Stimulated activated CD4-positive, alpha-beta T cell treated with anti-CD3 and anti-CD28 coated beads, Interleukin-15, amount 100 ng/mL, for 1 hour (primary cell): ENCODE measurements at places on chromosomes 11 and 22.

DNA sequence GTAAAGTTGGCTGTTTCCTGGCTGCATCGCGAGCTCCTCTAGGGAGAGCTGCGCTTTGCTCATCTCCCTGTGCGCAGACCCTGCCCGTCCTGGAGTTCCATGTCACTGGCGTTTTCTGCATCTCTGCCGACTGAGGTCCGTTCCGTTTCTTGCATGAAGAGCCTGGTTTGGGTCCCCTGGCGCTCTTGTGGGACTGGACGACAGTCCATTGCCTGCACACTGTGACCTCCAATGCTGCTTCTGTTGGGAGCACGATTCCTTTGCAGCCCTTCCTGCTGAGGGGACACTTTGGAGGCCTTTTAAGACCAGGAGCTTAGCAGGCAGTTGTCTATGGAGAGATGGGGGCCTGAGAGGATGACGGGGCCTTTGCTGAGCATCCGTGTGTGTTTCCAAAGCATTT lies 90.3 kb downstream of the TBC1D22A start:
- no peak for DNase-seq

DNA sequence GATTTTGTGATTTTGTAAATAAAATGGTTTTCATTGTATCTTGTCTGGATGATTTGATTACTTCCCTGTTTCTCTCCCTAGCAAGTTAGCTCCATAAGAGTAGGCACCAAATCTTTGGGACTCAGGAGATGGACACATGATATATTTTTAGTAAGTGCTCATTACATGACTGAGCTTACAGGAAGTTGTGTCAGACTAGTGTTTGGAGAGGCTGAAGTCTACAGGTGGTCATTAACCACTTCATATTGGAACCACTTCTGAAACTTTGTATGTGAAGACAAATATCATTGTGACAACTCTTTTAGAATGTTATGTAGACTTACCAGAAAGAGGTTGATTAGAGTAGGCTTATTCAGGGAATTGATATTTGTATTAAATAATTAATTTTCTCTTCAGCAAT lies 19.1 kb downstream of the ARHGAP42 start:
- no peak for DNase-seq

DNA sequence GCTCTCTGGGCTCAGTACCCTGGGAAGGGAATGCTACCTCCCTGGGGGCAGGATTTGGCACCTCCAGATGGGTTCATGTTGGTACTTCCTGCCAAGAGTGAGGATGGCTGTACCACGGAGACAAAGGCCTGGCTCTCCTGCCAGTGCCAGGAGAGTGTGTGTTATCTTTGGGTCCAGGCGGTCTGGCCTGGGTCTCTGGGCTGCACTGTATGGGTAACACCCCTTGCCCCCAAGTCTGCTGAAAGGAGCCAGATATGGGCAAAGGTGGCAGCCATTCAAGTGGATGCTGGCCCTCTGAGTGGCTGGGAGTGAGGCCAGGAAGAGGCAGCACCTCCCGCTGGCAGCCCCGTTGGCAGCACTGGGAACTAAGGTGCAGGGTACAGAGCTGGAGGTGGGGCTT lies 91.5 kb downstream of the NECTIN1 start:
- DNase-seq, result no peak

DNA sequence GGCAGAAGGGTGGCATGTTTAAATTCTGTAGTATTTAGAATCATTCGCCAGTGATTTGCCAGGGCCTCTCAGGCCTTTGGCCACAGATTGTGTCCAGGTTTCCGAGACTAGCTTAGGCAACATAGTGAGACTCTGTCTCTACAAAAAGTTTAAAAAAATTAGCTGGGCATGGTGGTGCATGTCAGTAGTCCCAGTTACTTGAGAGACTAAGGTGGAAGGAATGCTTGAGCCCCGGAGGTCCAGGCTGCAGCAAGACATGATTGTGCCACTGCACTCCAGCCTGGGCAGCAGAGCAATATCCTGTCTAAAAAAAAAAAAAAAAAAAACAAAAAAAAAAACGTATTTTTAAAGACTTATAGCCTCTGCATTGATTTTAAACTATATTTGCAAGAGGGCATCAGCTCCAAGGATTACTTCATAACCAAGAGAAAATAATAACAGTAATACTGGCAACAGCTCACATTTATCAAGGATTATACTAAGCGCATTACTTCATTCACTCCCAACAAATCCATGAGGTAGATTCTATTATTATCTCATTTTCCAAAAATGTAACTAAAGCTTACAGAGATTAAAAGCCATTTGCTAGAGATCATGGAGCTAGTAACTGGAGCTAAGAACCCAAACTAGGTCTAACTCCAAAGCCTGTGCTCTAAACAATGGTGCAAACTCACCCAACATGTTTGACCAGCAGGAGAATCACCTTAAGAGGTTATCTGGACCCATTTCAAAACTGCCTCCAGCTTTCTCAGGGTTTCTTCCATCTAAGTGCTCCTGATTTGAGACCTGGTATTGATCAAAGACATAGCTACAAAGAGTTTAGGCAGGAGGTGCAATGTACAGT lies 32.6 kb upstream of the SLC6A5 start:
- no peak for DNase-seq

GRCh38 chr11:68838572-68838964 lies 3.1 kb downstream of the CPT1A start:
- no peak for DNase-seq

DNA sequence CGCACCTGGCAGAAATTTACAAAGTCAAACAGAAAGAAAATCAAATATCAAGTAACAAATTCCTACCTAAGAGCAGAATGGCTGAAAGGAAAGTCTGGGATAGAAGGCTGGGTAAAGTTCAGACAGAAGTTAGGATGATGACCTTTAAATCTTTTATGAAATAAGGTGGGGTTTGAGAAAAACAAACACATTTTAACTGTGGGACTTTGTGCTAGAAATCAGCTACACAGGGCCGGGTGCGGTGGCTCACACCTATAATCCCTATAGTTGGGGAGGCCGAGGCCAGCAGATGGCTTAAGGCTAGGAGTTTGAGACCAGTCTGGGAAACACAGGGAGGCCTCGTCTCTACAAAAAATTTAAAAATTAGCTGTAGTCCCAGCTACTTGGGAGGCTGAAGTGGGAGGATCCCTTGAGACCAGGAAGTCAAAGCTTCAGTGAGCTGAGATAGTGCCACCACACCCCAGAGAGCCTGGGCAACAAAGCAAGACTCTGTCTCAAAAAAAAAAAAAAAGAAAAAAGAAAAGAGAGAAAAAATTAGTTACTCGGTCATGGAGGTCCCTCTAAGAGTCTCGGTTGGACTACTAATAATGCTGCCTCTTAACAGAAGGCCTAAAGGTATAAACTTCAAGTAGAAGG lies 119.7 kb upstream of the BID start:
- no peak for DNase-seq

- DNase-seq, result no peak
Measured at GRCh38 chr11:93564895-93565294, 21.7 kb upstream of the SMCO4 start.

GRCh38 chr22:41787331-41787730 lies 13.1 kb upstream of the CCDC134 start:
- no peak for DNase-seq

DNA sequence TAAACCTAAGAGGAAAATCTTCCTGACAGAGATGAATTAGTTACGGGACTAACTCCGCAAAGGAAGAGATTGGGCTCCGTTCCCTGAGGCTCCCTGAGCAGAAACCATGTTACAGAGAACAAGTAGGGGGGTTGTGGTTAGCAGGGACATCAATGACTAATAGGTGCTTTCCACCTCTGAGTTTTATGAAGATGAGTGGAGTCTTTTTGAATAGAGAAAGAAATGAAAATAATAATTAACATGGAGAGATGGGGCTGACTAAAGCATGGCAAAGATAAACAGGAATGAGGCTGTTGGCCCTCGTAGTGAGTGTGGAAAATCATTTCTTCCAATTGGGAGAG lies 47.5 kb upstream of the PICALM start:
- DNase-seq, result no peak

DNA sequence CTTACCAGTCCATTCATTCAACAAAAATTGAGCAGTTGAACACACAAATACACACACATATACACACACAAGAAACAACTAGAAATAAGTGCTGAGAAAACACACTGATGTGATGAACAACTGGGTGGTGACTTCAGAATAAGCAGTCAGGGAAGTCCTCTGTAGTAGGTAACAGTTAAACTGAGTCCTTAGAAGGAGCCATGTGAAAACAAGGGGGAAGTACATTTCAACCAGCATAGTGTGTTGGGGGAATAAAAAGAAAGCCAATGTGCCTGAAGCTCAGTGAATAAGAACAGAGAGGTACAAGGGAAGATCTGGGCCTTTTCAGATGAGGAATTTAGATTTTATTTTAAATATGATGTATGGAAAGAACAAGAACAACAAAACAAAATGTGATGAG lies 6.8 kb upstream of the TMEM123 start:
- DNase-seq, result no peak

DNA sequence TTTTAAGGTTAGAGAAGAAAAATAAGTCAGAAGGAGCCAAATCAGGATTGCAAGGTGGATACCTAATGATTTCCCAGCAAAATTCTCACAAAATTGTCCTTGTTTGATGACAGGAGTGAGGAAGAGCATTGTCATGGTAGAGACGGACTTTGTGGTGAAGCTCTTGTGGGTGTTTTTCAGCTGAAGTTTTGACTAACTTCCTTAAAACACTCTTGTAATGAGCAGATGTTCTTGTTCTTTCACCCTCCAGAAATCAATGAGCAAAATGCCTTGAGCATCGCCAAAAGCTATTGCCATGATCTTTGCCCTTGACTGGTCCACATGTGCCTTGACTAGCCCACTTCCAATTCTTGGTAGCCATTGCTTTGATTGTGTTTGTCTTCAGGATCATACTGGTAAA lies 20.0 kb downstream of the CALCB start:
- DNase-seq, result no peak
